Stimulated activated CD8-positive, alpha-beta memory T cell treated with anti-CD3 and anti-CD28 coated beads, Interleukin-7, amount 100 ng/mL, for 4 hours (primary cell): ENCODE measurements at places on chromosomes 4 and X.

DNA sequence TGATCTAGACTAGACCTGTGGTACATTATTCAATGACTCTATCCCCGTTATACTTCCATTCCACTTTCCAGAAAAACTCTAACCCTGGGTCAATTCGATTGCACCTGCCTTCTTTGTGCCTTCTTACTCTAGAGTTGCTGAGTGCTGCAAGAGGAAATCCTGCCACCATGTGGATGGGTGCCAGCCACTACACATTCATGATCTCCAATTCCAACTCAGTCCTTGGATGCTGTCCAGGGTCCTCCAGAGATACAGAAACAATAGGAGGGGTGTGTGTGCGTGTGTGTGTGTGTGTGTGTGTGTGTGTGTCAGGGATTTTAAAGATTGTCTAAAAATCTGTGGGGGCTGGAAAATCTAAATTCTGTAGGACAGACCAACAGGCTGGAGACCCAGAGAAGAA lies 42.9 kb upstream of the INTS6L start:
- peak; percentile 3 for DNase-seq

DNA sequence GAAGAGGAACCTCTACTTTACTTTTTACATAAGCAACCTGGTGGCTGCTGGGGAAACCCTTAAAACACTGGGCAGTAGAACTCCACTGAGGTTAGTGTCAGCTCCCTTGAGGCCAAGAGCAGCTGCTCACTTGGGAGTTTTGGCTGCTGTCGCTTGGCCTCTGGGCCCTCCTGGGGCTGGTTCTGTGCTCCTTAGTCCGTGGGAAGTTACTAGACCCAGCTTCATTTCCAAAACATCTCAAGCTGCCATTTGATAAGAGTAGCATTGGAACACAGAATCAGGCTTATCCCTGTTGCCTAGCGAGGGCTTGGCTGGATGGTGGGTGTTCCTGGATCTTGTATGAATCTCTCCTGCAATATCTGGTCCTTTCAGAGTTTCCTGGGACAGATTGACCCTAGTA lies 26.1 kb downstream of the RNF4 start:
- no peak for DNase-seq

GRCh38 chr4:5993876-5994811 lies 24.1 kb downstream of the C4orf50 start:
- no peak for DNase-seq

DNA sequence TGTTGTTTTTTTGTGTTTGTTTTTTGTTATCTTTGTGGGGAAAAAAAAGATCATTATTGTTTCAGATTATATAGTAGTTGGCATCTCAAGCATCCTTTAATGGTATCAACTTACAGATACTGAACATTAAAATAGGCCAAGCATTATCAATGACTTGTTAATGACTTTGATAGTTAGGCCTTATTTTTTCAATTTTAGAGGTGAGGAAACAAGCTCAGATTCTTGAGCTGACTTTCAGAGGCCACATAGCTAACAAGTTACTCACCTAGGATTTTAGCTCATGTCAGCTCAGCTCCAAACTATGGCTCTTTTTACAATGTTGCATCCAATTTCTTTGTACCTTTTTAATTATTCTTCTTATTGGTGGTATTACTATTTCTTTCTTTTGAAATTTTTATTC lies 471 bp upstream of the PLAC8 start:
- no peak for DNase-seq

- DNase-seq, result no peak
These were observed 335.6 kb downstream of the GASK1B start for GRCh38 chr4:157837071-157837703.

GRCh38 chr4:112277220-112277619 lies 8.5 kb downstream of the TIFA start:
- DNase-seq, result no peak

GRCh38 chrX:9829308-9830267 lies 43.4 kb downstream of the SHROOM2 start:
- DNase-seq, result no peak

DNA sequence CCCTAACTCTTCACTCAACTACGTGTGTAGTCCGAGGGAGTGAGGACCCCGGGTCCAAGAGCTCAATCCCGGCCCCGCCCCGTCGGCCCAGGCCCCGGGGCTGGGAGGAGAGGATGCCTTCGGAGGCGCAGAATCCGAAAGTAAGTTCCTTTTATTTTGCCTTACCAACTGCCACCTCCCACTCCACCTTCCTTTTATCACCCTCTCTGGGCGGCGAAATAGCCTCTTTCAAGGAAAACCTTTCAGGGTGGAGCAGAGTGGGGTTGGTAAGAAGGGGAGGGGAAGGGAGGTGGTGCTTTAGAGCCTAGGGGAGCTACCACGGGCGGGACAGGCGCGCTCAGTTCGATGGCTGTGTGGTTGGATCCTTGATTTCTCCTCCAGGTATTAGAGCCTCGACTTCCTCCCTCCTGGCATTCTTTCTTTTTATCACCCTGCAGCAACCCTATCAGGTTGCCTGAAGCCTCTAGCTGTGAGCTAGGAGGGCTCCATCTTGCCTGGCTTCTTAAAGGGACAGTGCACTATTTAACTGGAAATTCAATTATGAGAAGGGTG lies 191.2 kb downstream of the RRAGB start:
- no peak for DNase-seq

GRCh38 chrX:39162322-39162735 lies 361.1 kb downstream of the MID1IP1 start:
- peak; percentile 20 for DNase-seq

GRCh38 chr4:128600996-128601871 lies 208.3 kb upstream of the JADE1 start:
- no peak for DNase-seq

DNA sequence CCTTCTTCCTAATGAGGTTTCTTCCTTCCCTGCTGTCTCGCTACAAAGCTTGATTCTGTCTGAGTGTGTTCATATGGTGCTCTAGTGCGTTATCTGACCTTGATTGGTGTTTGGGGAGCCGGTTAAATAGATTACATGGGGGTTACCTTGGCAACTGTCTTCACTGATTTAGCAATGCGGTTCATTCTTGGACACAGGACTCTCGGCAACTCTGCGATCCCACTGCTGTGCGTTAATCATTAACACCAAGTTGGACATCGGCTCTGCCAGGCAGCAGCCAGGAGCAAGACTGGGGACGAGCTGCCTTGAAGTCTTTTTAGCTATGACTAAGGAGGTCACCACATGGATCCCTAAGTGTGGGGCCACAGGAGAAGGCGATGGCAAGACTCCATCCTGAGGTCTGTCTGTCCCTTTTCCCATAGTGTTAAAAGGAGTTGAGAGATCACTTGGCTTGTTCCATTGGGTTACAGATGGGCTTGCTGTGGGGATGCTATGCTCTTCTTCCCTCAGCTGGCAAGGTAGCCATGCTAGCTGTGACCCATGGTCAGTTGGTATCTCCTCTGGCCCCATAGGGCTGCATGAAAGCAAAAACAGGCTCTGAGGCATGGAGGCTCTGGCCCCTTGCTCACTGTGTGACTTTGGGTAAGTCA lies 93.4 kb upstream of the MAMLD1 start:
- DNase-seq, result no peak

- no peak for DNase-seq
These were observed 181.8 kb downstream of the USP46 start for GRCh38 chr4:52477191-52477780.

GRCh38 chrX:23503835-23504539 lies 163.3 kb upstream of the PRDX4 start:
- DNase-seq, result no peak

GRCh38 chr4:182370491-182370890 lies 127.3 kb downstream of the TENM3 start:
- DNase-seq, result no peak

- no peak for DNase-seq
These were observed 93.5 kb upstream of the AFAP1 start for GRCh38 chr4:8033067-8033755.

DNA sequence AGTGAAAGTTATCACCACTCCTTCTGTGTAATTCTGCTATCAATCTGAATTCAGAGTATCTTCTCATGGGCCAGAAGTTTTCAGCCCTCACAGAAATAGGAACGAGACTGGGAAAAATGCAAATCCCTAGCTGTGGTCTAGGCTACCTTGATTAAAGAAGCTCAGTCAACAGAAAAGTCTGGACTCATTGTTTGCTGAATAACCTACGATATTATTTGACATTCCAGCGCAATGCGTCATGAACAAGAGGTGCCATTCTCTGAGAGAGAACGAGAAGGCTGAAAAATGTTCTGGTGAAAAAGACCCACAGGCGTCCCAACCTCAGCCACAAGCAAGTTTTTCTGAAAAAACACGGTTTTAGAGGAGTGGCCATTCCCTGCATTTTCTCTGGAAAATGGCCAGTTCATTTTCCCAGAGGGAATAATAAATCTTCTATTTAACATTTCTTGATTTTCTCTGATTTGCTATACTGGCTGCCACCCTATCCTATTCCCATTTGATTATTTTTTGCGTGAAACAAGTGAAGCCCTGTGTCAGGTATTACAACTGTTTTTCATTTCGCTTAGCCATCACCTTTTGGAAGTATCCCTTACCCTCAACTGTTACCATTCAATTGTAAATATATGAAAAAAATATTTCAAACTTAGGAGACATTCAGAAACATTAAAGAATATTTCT lies 1117.6 kb upstream of the PRKX start:
- DNase-seq, result no peak

DNA sequence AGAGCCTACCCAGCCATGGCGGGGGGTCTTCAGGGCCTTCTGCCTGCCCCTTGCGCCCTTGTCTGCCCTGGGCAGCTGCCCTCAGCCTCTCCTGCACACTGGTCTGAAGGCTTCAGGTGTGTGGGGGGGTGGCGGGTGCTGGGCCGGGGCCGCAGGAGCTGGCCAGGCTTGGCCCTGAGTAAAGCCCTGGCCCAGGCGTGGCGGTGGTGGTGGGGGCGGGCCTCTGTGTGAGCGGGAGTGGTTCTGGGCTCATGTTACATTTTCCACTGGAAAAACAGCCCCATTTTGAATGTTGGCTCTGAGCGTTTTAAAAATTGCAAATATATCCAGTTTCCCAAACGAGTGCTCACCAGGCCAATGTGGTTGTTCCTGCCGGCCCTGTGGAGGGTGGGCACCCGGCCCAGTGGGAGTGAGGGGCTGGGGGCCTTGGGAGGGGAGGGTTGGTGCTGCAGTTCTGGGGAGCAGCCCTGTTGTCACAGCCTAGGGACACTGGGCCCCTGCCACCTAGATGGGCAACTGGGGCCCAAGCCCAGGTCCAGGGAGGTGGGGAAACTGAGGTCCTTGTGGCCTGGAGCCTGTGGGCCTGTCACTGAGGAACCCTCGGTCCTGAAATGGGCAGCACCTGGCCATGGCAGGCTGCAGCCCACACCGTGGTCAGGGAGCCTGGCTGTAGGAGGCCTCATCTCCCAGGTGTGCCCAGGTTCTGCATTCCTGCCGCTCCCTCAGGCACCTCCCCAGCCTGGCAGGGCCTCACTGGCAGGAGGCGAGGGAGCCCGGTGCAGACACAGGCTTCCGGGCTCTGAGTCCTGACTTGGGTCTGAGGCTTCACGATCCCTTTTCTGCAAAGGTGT lies 28.3 kb downstream of the FGFRL1 start:
- DNase-seq, result no peak

- DNase-seq, result no peak
These were observed 2154.4 kb upstream of the AGA start for GRCh38 chr4:179596621-179597020.

- no peak for DNase-seq
These were observed 15.6 kb downstream of the RPGR start for GRCh38 chrX:38311743-38312142.

GRCh38 chr4:183760326-183760725 lies 101.2 kb downstream of the TRAPPC11 start:
- DNase-seq, result no peak

DNA sequence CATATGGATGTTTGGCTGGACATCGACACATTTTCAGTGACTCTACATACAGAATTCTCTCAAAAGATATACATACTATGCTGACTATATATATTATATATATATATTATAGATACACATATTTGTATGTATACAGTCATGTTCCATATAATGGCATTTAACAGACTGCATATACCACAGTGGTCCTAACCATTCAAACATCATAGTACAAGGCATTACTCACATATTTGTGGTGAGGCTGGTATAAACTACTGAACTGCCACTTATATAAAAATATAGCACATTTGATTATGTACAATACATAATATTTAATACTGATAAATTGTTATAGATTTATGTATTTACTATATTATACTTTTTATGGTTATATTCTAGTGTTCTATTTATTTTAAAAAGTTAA lies 168.5 kb downstream of the IL15 start:
- no peak for DNase-seq

DNA sequence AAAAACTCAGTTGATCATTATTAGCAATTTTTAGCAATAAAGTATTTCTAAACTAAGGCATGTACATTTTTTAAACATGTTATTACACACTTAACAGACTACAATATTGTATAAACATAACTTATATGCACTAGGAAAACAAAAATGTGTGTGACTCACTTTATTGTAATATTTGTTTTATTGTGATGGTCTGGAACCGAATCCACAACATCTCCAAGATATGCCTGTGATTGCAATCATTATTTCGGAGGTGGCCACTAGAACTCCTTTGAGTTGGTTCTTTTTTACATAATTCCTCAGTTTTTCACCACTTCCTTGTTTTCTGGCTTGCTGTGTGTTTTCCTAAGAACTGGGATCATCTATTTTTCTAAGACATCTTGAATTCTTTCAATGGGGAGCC lies 53.7 kb downstream of the FBXW7 start:
- DNase-seq, result no peak

DNA sequence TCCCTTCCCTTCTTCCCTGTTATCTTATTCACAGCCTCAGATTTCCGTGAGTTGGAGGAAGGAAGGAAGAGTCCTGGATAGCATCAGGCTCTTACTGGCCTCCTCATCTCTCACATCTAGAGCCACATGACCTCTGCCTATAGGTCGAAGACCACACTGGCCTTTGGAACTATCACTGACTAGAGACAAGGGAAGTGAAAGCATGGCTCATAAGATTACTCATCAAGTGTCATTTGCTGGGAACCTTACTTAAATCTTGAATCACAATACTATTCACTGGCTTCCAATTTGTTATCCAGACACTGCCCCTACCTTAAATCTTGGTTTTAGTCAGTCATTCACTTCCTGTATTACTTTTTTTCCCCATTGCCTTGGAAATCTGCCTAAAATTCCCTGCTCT lies 61.6 kb upstream of the MTMR8 start:
- no peak for DNase-seq

DNA sequence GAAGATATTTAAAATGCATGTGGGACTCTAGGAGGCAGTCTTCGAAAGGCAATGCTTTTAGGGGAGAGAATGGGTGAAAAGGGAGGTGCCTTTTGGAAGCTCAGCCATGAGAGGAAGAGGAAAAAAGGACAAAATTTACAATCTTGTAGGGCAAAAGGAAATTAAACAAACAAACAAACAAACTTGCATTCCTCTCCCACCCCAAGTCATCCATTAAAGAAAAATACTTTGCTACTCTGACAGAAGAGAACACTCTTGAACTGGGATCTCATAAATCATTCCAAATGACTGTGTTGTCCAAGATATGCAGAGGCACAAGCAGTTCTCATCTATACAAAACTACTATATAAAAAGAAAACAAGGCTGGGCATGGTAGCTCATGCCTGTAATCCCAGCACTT lies 46.7 kb downstream of the HELQ start:
- DNase-seq, result no peak

- DNase-seq, result peak; percentile 23
These were observed 45.9 kb upstream of the PGM2 start for GRCh38 chr4:37780444-37781130.

- DNase-seq, result no peak
These were observed 278.1 kb downstream of the NKX6-1 start for GRCh38 chr4:84220990-84221389.
